ENCODE measurements at places on chromosomes 1 and 21. TPM values are rescaled to one million over a fixed set of nuclear protein-coding genes. Genes with fewer than 3 reads are reported as not detected.

ERRFI1 gene
- total RNA-seq: 46.4 TPM

MDM4 gene
- 55.1 TPM for total RNA-seq

H6PD gene
- total RNA-seq: 36.9 TPM

TNNI3K gene
- not detected for total RNA-seq

OR2T11 gene
- total RNA-seq: not detected

RGS7 gene
- 0.63 TPM for total RNA-seq

TACSTD2 gene
- 0.36 TPM for total RNA-seq

NCAM2 gene
- 5.9 TPM for total RNA-seq

OR2T33 gene
- total RNA-seq: not detected

SETSIP gene
- not detected for total RNA-seq

CR1 gene
- not detected for total RNA-seq

KRTAP20-4 gene
- not detected for total RNA-seq

MMEL1 gene
- not detected for total RNA-seq

EPHB2 gene
- total RNA-seq: 24.9 TPM

F13B gene
- total RNA-seq: not detected

NPPA gene
- not detected for total RNA-seq

RIMKLA gene
- 0.09 TPM for total RNA-seq

PIGC gene
- 25.2 TPM for total RNA-seq

DIRAS3 gene
- total RNA-seq: 1.2 TPM

ALPL gene
- total RNA-seq: 1.1 TPM

KCNAB2 gene
- total RNA-seq: 9.1 TPM

LCE1E gene
- total RNA-seq: not detected

SPRR1B gene
- not detected for total RNA-seq

NES gene
- total RNA-seq: 44.5 TPM

RGSL1 gene
- total RNA-seq: not detected

B3GALT5 gene
- total RNA-seq: not detected

All from fibroblast of the aortic adventitia (primary cell).